Tibial nerve (tissue), 4 donors: ENCODE measurements at places on chromosomes 13 and 19.
A peak's percentile ranks its signal among the peaks of the same experiment; 100 is the strongest.

GRCh38 chr13:23686948-23687347 is 116.7 kb downstream of the TNFRSF19 start:
- no peak for DNase-seq

GRCh38 chr13:37602733-37603381 is 4.3 kb upstream of the POSTN start:
- DNase-seq = no peak

- DNase-seq = no peak
These were observed 241.9 kb upstream of the IRS2 start for GRCh38 chr13:110028311-110028710.

- DNase-seq = no peak
These were observed 5.5 kb upstream of the SLC1A6 start for GRCh38 chr19:14985133-14985532.

- DNase-seq = no peak
These were observed 342.7 kb downstream of the COG6 start for GRCh38 chr13:39998166-39998565.

DNA sequence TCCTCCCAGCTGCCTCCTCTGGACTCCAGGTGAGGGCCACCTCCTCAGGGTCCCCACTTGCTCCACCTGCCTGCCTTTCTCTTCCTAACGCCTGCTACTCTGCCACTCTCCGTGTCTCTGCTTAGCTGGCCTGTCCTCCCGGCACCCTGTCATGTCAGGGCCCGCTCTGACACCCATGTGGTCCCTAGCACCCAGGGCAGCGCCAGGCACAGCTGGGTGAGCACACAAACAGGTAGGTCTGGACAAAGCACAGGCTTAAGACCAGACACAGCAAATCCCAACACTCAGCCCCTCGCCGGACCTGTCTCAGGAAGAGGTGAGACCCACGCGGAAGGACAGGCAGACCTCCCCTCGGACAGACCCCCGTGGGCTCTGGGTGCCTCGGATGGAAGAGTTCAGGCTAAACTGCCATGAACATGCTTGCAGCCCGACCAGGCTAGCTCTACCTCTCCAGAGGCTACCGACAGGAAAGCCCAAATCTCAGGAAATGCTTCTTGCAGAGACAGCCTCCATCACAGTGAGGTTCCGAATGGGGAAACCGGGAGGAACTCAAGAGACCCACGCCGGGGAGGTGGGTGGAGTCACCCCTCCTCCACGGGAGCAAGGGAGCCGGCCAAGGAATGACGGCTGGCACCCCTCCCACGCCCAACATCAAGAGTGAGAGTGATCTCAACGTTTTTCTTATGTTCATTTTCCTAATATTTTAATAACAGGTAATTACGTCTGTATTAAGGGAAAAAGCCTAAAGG is 12.5 kb downstream of the ZNF787 start:
- DNase-seq = no peak

GRCh38 chr19:33859016-33859415 is 62.3 kb downstream of the KCTD15 start:
- DNase-seq = no peak

DNA sequence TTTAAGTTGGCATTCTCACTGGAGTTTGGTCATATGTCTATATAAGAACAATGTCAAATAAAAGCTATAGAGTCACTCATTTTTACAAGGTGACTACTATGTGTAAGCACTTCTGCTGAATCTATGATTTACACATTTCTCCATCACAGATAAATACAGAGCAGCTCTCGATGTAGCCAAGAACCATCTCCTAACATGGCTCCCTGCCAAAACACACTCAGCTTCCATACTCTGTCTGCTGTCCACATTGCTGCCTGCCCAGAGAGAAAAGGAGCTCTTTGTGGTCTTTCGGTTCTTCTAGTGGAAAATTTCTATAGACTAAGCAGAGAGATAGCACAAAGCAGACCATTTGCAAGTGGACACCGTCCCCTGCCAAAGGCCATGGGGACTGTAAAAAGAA is 190.9 kb upstream of the KLF12 start:
- DNase-seq = no peak

GRCh38 chr19:12162513-12162881 is 399 bp upstream of the ZNF136 start:
- DNase-seq = no peak

GRCh38 chr19:41944336-41944735 is 14.8 kb downstream of the RABAC1 start:
- no peak for DNase-seq

DNA sequence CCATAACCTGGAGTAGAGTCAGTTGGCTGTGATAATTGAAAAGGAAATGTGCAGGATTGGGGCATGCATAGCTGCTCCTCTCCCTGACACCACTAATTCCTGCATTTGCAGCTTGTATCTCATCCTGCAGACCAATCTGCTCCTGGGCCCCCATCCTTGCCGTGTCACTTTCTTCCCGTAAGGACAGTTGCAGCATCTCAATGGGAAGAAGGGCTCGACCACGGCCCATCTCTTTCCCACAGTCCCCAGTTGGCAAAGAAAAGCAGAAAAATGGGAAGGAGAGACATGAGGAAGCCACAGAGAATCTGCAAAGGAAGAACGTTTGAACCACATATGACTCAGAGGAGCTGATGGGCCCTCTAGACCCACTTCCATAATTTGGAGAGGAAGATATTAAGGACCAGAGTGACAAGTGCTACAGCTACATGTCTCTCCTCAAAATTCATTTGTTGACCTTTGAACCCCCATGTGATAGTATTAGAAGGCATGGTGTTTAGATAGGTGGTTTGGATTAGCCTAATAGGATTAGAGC is 1.8 kb upstream of the SIGLEC12 start:
- DNase-seq = no peak

DNA sequence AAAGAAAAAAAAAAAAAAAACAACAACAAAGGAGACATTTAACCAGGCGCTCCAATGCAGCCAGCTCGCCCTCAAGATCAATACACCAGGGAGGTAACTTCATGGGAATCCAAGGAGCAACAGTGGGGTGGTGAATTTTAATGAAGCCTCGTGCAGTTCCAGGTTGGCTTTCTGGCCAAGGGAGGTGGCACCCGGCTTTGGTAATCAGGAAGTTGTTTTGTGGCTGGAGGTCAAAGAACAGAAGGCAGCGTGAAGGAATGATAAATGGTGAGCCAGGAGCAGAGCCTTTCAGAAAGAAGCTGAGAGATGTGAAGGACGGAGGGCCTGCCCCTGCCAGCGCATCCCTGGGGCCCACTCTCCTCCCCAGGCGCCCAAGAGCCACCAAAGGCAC is 188.2 kb upstream of the TSC22D1 start:
- no peak for DNase-seq

- DNase-seq = peak; percentile 85
These were observed 781 bp downstream of the QPCTL start for GRCh38 chr19:45693106-45693788.

DNA sequence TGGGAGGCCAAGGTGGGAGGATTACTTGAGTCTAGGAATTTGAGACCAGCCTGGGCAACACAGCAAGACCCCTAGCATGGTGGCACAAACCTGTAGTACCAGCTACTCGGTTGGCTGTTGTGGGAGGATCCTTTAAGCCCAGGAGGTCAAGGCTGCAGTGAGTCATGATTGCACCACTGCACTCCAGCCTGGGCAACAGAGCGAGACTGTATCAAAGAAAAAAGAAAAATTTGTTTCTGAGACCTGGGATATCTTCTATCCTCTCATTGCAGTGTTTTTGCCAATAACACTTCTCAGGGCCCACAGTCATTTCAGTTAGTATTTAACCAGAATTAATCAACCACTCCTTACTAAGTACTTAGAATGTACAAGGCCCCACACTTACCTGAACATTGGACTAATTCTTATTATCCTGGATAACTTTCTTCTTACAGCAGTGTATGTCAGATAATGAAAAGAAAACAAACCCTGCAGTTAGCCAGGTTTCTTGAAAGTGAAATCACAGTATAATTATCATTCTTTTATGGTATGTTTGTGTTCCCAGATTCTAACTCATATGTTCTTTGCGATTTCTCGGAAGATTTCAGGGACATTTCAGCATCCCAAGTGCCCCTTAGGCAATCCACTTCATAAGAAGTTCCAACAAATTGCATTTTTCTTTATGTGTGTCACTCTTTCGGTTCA is 75.6 kb upstream of the KLF5 start:
- no peak for DNase-seq

DNA sequence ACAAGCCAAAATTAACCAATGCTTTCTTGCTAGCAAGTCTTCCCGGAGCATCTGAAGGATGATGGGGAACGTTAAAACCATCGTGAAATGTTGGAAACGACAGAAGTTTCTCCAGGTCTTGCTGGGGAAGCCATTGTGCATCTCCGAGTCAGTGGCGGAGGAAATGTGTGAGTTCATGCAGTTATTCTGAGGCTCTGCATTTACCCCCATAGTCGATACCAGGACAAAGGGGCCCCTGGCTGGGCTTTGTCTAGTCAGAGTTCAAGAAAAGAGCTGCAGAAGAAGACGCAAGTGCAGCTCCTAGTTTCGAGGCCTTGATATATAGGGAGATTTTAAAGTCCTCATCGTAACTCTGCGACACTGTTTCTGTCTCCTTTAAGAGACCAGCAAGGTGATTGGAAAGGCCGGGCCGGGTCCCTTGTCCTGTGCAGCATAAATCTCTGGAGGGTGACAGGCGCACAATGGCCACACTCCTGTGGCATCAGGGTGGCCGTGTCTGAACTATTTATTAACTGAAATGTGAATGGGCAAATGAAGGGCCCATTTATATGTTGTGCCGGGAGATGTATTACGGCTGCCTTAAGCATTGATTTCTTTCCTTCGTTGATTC is 172.0 kb downstream of the TEX29 start:
- no peak for DNase-seq

DNA sequence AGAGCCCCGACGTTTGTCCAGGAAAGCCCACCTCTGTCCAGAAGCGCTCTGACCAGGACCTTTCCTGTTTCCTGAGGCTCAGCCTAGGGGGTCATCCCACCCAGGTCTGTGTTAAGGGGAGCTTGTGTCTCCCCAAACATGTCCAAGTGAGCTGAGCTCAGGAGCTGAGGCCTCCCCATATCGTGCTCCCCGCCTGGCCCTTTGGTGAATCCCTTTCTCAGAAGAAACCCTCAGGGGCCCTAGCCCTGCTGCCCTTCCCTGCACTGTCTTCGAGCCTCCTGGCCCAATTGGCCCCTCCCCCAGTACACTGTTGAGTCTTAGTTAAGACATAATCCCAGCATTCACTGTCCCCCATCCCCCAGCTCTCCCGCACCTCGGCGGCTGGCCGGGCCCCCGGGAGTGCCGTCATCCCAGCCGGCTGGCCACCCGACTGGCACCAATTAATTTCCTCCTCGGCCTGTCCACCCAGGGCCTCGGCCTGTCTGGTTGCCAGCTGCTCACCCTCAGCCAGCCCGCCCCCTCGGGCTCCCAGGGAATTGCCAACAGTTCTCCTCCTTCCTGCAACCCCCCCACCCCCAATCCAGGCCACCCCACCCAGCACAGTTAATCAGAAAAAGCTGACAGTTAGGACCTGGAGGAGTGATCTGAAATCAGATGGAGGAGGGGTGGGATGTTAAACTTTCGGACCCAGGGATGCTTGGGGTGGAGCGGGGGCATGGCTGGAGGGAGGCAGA is 13.6 kb downstream of the IER2 start:
- DNase-seq = peak; percentile 47

GRCh38 chr13:100722517-100722916 is 47.9 kb upstream of the TMTC4 start:
- DNase-seq = no peak

- DNase-seq = no peak
These were observed 220.7 kb upstream of the RXFP2 start for GRCh38 chr13:31518645-31519044.

DNA sequence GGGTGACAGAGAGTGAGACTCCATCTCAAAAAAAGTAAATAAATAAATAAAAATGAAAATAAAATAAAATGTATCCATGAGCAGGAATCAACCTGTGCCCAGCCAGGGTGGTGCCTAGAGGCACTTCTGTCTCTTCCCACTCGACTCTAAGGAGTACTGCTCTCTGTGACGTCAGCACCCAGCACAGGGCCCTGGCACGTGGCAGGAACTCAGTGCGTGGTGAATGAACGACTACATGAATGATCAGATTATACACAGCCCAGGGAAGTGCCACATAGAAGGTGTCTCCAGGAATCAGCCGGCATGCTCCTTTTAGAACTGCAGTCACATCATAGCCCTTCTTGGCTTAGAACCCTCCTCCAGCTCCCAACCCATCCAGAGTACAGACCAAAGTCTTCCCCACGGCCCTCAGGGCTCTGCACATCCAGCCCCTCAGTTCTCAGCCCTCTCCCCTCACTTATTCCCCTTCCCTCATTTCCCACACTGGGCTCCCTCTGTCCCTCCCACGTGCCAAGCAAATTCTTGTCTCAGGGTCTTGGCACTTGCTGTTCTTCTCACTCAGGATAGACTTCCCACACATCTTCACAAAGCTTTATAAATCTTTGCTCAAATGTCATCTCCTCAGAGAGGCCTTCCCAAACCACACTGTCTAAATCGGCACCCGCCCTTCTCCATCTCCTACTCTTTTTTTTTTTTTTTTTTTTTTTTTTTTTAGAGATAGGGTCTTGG is 4.2 kb downstream of the CLIP3 start:
- DNase-seq = no peak

DNA sequence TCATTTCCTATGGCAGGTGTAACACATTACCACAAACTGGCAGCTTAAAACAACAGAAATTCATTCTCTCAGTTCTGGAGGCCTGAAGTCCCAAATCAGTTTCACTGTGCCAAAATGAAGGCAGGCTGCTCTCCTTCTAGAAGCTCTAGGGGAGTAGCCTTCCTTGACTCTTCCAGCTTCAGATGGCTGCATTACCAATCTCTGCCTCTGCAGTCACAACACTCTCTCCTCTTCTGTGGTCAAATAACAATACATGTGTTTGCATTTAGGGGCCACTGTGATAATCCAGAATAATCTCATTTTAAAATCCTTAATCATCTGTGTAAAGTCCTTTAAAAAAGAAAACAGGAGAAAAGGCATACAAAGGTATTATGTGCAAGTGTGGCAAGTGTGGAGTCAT is 7.8 kb downstream of the DIAPH3 start:
- DNase-seq = no peak

GRCh38 chr19:18795540-18795939 is 4.4 kb upstream of the COMP start:
- DNase-seq = no peak

- DNase-seq = no peak
These were observed 9.6 kb upstream of the SBNO2 start for GRCh38 chr19:1183543-1184172.

DNA sequence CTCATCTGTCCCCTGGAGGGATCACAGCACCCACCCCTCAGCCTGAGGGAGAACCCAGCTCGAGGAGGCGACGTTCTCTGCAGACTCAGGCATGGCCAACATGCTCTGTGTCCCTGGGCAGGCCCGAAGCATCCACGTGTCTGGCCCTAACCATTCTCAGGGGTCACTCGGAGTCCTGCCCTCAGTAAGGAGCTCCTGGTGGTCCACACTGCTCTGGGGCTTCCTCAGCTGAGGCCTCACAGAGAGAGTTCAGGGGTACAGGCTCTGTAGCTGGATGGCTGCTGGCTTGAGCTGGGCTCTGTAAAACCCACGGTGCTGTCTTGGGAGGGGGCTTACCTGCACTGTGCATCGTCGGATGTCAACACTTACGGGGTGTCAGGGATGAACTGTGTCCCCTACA is 4.4 kb upstream of the SIGLEC8 start:
- DNase-seq = no peak
